WTC11 (cell line): ENCODE measurements at places on chromosomes 4 and X. TPM values are rescaled to one million over a fixed set of nuclear protein-coding genes. Genes with fewer than 3 reads are reported as not detected.

- no peak for DNase-seq
Observed at GRCh38 chr4:138757432-138757831, 258.1 kb upstream of the NOCT start.

DNA sequence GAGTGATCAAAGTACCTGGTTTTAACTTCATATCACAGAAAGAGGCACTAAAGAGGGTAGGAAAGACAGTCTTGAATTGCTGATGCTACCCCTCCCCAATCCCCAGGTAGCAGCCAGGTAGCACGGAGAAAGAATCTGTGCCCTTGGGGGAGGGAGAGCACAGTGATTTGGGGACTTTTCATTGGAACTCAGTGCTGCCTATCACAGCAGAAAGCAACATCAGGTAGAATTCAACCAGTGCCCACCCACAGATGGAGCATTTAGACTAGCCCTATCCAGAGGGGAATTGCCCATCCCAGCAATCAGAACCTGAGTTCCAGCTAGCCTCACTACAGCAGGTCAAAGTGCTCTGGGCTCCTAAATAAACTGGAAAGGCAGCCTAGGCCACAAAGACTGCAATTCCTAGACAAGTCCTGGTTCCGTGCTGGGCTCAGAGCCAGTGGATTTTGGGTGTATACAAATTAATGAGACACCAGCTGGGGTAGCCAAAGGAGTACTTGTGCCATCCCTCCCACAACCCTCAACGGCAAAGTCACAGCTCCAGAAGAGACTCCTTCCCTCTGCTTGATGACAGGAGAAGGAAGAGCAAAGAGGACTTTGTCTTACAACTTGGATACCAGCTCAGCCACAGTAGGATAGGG lies 228.1 kb downstream of the THOC2 start:
- no peak for DNase-seq

Gene FDCSP
- total RNA-seq, result not detected in 3 replicates

Gene LEF1
- 1.2 to 1.6 TPM (median 1.3 TPM) in 3 replicates for total RNA-seq

- no peak for DNase-seq
Observed at GRCh38 chrX:68930542-68931317, 101.9 kb downstream of the EFNB1 start.

Gene MMRN1
- total RNA-seq, result 0.05 to 0.07 TPM in 2 of 3 replicates, not detected in the other

- DNase-seq, result peak; percentile 5
Observed at GRCh38 chr4:3524349-3524748, 7.9 kb downstream of the LRPAP1 start.

DNA sequence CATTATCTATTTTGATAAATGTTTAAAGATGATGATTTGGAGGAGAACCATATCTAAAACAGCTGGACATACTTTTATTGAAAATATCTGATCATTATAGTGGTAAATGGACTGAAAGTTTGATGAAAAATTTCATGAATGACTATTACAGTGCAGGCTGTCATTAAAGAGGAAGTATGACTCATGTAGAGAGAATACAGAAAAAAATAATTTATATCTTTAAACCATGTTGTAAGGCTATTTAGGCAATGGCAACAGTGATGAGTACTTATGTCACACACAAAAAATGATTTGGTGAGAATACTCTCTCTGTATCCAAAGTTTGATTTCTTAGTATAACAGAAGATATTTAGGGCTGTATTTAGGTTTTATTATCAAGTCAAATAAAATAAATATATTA lies 3.9 kb upstream of the GLRB start:
- DNase-seq, result no peak

Gene TKTL2
- total RNA-seq, result not detected in 3 replicates

DNA sequence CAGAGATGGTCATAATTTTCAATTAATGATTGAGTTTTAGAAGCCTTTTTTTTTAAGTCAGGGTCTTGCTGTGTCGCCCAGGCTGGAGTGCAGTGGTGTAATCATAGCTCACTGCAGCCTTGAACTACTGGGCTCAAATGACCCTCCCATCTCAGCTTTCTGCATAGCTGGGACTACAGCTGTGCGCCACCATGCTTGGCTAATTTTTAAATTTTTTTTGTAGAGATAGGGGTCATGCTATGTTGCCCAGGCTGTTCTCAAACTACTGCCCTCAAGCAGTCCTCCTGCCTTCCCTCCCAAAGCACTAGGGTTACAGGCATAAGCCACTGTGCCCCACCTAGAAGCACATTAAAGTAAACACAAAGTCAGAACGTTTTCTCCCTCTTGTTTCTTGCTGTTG lies 51.7 kb downstream of the HTT-AS start:
- no peak for DNase-seq

Gene SMIM31
- not detected in 3 replicates for total RNA-seq

Gene FRAS1
- total RNA-seq, result 77.8 to 82.0 TPM (median 78.1 TPM) in 3 replicates

GRCh38 chr4:175054980-175055379 lies 136.8 kb downstream of the ADAM29 start:
- peak; percentile 61 for DNase-seq

Gene FAM236B
- not detected in 3 replicates for total RNA-seq

Gene FOXR2
- not detected in 3 replicates for total RNA-seq

DNA sequence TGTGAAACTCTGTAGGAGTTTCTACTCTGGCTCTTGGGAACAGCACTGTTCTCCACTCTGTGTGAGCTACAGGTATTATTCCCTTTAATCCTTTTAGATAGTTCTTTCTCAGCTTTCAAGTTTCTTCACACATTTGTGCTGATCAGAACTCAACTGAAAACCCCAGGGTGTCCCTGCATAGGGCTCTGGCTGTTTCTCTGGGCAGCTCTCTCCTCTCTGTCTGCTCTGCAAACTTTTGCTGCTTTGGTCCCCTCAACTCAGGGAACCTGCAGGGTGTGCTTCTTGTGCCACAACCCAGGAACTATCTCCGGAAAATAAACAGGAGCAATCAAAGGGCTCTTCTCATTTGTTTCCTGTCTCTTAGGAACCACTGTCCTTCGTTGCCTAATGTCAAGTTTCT lies 196.6 kb upstream of the GABRA2 start:
- peak; percentile 14 for DNase-seq

Gene FSTL5
- 0.44 to 0.55 TPM (median 0.53 TPM) in 3 replicates for total RNA-seq

Gene SLC2A9
- total RNA-seq, result 0.64 TPM in 1 of 3 replicates, not detected in the others

Gene IL1RAPL2
- total RNA-seq, result 0.07 to 0.18 TPM (median 0.09 TPM) in 3 replicates

GRCh38 chr4:97153042-97153441 lies 990.2 kb downstream of the STPG2 start:
- no peak for DNase-seq

DNA sequence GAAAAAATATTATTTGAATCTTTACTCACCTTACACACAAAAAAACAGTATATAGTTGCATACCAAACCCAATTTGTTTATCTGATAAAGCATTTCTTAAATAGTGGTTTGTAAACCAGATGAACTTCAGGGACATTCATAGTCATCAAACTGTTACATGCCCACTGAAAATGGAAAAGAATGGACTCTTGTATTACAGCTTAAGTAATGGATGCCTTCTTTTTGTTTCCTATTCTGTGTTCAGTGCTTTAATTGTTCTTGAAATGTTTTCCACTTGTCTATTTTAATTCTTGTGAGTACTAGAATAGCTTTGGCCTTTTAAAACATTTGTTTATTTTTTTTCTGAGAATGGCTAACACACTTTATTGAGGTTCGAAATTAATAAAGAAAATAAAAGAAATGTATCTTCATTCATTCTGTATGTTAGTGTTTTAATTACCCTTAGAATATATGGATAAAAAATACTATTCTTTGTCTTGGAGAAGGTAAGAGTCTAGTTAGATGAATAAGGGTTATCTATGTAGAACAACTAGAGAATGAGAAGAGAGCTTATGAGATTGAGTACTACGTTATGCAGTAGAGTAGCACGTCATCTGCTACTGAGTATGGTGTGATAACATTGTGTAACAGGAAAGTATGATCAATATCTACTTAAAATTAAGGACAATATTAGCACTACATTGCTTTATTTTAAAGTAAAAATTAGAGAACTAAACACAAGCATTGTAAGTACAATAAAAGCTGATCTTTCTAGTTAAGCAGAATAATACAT lies 9.9 kb downstream of the CPEB2 start:
- DNase-seq, result no peak

Gene ADGRL3
- total RNA-seq, result 8.7 to 9.8 TPM (median 9.7 TPM) in 3 replicates

DNA sequence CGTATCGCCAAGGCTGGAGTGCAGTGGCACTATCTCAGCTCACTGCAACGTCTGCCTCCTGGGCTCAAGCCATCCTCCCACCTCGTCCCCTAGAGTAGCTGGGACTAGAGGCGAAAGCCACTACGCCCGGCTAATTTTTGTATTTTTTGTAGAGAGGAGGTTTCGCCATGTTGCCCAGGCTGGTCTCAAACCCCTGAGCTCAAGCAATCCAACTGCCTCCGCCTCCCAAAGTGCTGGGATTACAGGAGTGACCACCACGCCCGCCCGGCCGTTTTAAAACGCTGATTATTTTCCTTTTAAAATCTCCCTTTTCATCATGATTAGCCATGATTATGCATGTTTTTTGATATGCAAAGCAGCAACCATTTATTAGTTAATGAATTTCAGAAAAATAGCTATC lies 2.2 kb downstream of the N4BP2 start:
- no peak for DNase-seq

Gene POU3F4
- 3.3 to 3.6 TPM (median 3.6 TPM) in 3 replicates for total RNA-seq

DNA sequence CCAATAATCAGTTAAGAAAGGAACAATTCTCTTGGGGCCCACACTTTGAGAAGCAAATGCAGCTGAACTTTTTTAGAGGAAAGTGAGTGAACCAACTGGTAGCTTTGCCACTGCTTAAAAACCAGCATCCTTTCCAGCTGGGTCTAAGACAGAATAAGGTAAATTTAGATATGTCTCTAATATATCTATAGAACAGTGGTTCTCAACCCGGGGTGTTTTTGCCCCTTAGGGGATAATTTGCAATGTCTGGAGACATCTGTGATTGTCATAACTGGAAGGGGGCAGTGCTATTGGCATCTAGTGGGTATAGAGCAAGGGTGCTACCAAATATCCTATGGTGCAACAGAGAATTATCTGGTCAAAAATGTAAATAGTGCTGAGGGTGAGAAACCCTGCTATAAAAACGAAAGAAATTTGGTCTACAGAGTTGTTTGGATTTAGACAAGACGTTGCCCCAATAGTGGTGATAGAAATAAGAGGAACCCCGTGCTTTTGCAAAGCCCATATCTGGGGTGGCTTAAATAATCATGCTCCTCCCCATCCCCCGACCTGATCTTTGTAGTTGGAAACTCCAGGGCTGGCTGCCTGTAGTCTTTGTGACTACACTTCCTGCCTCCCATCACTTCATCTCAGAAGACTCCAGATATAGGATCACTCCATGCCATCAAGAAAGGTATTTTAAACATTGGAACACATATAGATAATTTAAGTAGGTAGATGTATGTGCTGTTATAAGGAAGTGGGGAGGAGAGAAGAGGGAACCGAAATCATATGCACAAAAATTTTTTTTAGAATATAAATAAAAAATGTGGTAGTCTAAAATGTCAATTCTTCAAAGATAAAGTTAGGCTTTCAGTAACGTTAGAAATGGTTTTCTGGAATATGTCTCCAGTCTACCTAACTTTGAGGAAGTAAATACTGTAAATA lies at the start of gene TLR7:
Gene TLR7, plus strand, starts transcription at position 622 of the 927 bp plus-strand sequence. CDS start 507 bp downstream, outside the sequence.
- DNase-seq, result no peak

Gene ERVMER34-1
- 14.6 to 27.8 TPM (median 24.0 TPM) in 3 replicates for total RNA-seq

- DNase-seq, result no peak
Observed at GRCh38 chrX:136549226-136549625, 17.2 kb downstream of the VGLL1 start.

Gene SRPX2
- 0.24 to 0.62 TPM (median 0.34 TPM) in 3 replicates for total RNA-seq

GRCh38 chr4:64796581-64796980 lies 387.3 kb upstream of the TECRL start:
- DNase-seq, result no peak

Gene RAB9B
- 0.22 to 0.44 TPM (median 0.25 TPM) in 3 replicates for total RNA-seq

Gene TREX2
- 0.78 to 1.5 TPM (median 1.0 TPM) in 3 replicates for total RNA-seq
